NCI-H526 (cell line): ENCODE measurements at places on chromosomes 4 and X.

GRCh38 chr4:112234952-112235609, 3.5 kb downstream of the AP1AR start:
- peak; percentile 25 for DNase-seq

GRCh38 chrX:1871887-1872286, 257.0 kb downstream of the ASMT start:
- DNase-seq: no peak

DNA sequence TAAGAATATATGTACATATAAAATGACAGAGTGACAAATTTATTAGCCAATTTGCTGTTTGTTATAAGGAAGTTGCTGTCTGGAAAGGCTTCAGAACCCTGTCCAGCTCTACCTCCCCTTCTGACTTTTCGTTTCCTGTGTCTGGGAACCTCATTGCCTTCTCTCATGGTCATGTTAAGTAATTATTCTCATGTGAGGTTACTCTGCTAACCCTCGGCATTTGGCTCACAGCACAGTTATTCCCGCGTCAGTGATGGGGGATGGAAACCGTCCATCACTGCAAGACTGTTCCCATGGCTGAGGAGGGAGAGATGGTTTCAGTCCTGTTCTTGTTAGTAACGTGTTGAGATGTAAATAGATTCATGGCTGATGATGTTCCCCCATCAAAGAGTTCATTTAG, 11.9 kb downstream of the EDNRA start:
- no peak for DNase-seq

- DNase-seq: peak; percentile 32
These were observed 862.2 kb downstream of the TRIML1 start for GRCh38 chr4:189001283-189001970.

- DNase-seq: no peak
These were observed 217.7 kb upstream of the VEGFC start for GRCh38 chr4:177010418-177010817.

GRCh38 chr4:106690487-106690886, 321.9 kb upstream of the GIMD1 start:
- no peak for DNase-seq

DNA sequence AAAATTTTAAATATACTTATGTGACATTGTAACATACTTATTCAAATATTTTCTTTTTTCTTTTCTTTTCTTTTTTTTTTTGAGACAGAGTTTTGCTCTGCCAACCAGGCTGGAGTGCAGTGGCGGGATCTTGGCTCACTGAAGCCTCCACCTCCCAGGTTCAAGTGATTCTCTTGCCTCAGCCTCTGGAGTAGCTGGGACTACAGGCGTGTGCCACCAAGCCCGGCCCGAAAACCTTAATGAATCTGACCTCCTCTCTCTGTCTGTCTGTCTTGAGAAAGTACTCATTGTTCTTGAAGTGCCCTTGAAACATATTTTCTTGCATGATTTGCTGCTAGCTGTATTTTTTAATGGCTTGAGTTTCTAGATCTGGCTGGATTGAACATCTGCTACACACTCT, 136.8 kb downstream of the ANAPC4 start:
- no peak for DNase-seq
